ENCODE measurements at places on chromosomes 3 and 15.

GRCh38 chr3:78130741-78131290, 1090.9 kb downstream of the ROBO2 start:
- DNase-seq = no peak

DNA sequence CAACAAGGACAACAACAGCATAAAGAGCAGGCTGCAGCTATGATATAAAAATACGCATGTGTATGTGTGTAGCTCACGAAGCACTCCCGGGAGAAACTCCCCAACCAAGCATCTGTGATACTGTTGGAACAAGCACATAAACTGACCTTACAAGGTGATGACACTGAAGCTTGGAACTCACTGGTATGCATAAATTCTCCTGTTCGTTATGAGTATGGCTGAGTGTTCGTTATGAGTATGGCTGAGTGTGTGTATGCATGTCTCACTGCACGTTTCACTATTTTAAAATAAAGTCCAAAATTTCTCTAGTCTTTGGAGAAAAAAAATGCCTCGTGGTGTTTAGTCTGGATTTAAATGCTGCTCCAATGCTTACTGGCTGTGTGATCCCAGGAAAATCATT, 256.8 kb downstream of the RORA start:
- no peak for DNase-seq

DNA sequence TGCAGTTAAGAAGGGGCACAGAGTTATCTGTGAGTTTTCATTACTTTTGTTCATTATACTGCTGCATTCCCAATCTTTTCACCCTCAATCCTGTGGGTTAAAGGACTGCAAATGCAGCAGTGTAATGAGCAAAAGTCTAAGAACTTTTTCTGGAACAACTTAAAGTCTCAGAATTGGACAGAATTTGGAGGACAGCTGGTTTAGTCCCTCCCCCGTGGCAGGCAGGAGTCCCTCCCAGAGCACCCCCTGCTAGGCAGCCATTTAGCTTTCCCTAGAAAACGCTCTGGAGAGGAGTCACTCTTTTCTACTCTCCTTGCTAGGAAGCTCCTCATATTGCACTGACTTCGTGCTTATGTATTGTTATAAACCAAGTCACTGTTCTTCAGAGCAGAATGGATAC, 156.3 kb upstream of the UBE2E1 start:
- DNase-seq = no peak

GRCh38 chr3:105611304-105612192, 244.8 kb downstream of the ALCAM start:
- no peak for DNase-seq

DNA sequence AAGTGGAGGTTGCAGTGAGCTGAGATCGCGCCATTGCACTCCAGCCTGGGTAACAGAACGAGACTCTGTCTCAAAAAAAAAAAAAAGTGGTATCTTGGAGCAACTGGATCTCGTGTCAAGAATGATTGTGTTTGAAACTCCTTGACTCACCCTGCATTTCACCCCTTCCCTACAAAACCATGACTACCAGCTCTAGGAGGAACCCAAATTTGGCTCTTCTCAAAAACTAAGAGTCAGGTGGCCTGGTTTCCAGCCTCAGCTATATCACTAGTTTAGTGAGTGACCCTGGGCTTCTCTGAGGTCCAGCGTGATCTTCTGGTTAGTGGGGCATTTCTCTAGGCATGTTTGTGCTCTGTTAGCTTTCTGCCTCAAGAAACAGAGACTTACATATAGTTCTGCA, 222.1 kb downstream of the FAM43A start:
- DNase-seq = no peak

DNA sequence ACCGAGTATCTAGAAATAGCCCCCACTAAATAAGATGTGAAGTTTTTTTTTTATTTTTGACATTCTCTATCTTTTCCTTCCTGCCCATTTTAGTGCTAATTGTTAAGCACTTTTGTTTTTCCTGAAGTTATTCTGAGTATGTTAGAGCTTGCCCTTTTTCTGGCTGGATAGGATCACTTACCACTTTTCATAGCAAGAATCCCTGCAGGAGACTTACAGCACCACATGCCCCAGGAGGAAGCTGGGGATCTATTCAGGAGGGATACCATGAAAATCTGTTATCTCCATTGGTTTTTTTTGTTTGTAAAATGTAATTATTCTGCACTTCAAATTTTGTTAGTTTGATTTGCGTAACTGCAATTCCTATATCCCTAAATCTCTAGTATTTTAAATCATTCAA, 968.4 kb downstream of the ZPLD1 start:
- DNase-seq = no peak

- DNase-seq = no peak
Observed at GRCh38 chr3:175735866-175736265, 876.7 kb downstream of the NAALADL2 start.

DNA sequence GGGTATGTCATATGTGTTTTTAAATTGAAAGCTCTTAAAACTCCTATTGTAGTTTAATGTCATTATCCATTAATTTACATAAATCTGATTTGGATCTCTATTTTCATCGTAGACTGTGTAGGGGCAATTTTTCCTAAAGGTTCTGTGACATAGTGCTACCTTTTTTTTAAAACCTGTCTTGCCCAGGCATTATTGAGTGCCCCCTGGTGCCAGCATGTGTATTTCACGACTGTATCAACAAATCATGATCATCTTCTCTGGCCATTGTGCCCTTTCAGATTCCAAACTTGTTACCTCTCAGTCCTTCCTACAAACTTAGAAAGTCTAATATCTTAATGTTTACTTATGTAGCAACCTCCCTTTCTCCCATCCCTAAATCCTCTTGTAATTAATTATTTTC, 97.2 kb upstream of the FLNB start:
- DNase-seq = no peak

GRCh38 chr15:101128221-101129015, 123.4 kb downstream of the CHSY1 start:
- no peak for DNase-seq

- no peak for DNase-seq
Observed at GRCh38 chr3:48891606-48892005, 7.1 kb downstream of the SLC25A20 start.

GRCh38 chr3:185824051-185825005, 514 bp downstream of the IGF2BP2 start:
- DNase-seq = peak; percentile 64

GRCh38 chr15:28943611-28944230, 57.9 kb downstream of the APBA2 start:
- DNase-seq = no peak

GRCh38 chr3:61518590-61518989, 42.8 kb upstream of the PTPRG start:
- DNase-seq = no peak

GRCh38 chr3:24401090-24401810, 93.4 kb downstream of the THRB start:
- no peak for DNase-seq

DNA sequence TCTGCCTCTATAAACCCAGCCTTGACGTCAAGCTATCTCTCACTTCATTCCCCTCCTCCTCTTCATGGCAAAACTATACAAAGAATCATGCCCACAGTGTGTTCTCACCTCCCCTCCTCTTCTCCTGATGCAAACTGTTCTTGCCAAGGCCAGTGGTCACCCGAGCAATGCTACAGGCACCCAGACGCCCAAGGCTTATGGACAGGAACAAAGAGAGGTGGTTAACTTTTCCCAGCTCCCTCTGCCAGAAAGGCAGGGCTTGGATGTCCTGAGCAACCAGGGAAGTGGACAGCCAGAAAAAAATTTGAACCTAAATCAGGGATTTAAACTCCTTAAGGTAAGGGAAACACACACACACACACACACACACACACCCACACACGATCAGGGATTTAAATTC, 5.1 kb downstream of the SLC41A3 start:
- no peak for DNase-seq

- no peak for DNase-seq
Observed at GRCh38 chr15:65904301-65904700, 35.0 kb downstream of the RAB11A start.

GRCh38 chr3:107987036-107987939, 103.5 kb downstream of the CD47 start:
- no peak for DNase-seq

DNA sequence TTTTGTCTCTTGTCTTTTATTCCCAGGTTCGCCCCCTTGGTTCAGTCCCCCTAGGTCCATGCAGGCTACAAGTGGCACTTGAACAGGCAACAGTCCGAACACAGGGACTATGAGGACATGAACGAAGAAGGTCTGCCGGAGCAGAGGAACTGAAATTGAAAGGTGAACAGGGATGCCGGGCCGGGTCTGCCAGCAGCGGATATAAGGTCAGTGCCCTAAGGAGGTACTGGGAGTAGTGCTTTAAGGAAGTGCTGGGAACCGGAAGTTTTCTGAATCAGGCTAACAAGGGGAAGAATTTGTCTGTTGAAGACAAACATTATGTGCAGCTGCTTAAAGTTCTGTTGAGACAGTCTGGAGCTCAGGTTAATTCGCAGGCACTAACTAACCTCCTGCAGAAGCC, 46.8 kb downstream of the LSM3 start:
- no peak for DNase-seq

GRCh38 chr15:71411538-71412482, 296.5 kb downstream of the THSD4 start:
- DNase-seq = peak; percentile 83

DNA sequence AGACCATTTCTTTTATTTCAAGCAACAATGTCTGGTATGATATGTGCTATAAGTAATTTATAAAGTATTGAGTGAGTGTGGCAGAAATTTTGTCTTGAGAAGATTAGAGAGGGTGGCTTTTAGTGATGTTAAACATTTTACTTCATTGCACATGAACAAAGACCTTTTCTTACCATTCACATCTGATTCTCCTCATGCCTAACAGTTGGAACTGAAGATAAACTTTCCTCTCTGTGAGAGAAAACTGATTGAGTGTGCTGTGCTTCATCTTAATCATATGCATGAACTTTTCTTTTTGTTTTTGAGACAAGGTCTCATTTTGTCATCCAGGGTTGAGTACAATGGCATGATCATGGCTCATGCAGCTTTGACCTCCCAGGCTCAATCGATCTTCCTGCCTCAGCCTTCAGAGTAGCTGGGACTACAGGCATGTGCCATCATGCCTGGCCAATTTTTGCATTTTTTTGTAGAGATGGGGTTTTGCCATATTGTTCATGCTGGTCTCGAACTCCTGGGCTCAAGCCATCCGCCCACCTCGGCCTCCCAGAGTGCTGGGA, 377.7 kb upstream of the GOLIM4 start:
- no peak for DNase-seq

- no peak for DNase-seq
Observed at GRCh38 chr3:153783741-153784480, 337.3 kb upstream of the ARHGEF26 start.

GRCh38 chr3:16260046-16260445, 4.7 kb downstream of the DPH3 start:
- DNase-seq = no peak

GRCh38 chr3:71156062-71156665, 427.4 kb downstream of the FOXP1 start:
- DNase-seq = no peak

DNA sequence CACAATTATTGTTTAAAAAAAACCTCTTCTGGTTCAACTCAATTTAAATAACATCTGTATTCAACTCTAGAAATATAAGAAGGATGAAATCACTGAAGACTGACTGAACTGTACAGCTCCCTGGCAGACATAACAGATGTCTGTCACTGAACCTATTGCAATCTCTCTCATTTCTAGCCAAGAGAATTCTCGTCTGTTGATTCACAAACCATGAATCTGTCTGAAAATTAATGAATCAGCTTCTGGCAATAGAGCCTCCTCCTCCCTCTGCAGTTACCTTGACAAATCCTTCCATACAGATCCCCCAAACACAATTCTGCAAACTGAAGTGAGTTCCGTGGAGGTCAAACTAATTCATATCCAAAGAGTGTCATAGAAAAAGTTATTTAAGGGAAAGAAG, 561.4 kb downstream of the PYDC2 start:
- DNase-seq = no peak

- DNase-seq = no peak
Observed at GRCh38 chr3:142618917-142619461, 22.8 kb downstream of the PLS1 start.
